Hepatocyte (in vitro differentiated cells): ENCODE measurements at places on chromosomes 13 and 19. TPM values are rescaled to one million over a fixed set of nuclear protein-coding genes. Genes with fewer than 3 reads are reported as not detected.

AMH gene
- polyA plus RNA-seq: 20.9 and 22.3 TPM in 2 replicates

ZNF99 gene
- polyA plus RNA-seq: not detected in 2 replicates

LHB gene
- polyA plus RNA-seq: not detected in 2 replicates

- DNase-seq: no peak
Measured at GRCh38 chr13:90270226-90270625, 1077.3 kb upstream of the MIR17HG start.

DNA sequence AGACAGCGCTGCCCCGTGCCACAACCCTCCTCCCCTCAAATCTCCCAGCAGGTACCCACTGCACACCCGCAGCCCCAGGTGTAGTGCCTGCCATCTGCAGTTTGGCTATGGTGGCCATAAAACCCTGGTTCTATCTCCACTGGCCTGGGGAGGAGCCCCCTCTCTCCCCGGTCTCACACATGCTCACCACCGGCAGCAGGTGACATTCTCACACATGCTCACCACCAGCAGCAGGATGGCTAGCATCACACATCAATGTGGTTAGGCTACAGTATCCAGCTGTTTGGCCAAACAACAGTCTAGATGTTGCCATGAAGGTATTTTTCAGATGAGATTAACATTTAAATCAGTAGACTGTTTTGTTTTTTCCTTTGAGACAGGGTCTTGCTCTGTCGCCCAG lies 31.1 kb downstream of the ELL start:
- no peak for DNase-seq

- DNase-seq: no peak
Measured at GRCh38 chr13:61831026-61831425, 415.4 kb upstream of the PCDH20 start.

- DNase-seq: peak; percentile 94
Measured at GRCh38 chr19:8342684-8343482, at the start of gene KANK3. Gene KANK3, minus strand, starts transcription at chr19:8343262. Its CDS starts 5,434 bp downstream, at chr19:8337828.

DNA sequence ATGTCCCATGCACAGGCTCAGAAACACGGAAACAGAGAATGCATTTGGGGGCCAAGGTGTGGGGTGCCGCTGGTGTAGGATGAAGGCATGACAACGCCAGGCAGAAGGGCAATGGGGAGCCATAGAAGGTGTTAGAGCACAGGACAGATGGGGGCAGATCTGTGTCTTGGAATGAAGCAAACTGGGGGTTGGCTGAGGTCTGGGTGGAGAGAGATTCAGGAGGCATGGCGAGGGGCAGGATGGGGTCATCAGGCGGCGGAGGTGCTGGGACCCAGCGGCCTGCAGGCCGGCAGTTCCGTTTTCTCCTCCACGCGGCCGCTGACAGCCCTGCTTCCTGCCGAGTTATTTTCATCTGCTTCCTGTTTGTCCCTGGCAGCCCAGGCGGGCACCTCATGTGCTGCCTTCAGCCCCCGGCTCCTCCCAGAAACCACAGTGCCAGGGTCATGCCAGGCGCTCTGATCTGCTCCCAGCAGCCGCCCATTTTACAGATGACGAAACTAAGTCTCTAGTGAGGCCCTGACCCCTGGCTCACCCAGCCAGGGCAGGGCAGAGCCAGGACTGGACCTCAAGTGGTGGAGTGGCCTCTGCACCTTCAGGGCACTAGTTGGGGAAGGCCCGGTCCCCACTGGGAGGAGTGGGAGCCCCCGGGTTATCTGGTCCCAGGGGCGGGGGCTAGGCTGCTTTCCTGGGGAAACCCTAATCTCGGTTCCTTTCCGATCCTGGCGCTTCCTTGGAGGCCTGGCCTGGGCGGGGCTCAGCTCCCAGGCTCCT lies 2.2 kb downstream of the ARHGAP45 start:
- no peak for DNase-seq
